ENCODE measurements at places on chromosomes 5 and 9. TPM values are rescaled to one million over a fixed set of nuclear protein-coding genes. Genes with fewer than 3 reads are reported as not detected.

SV2C gene
- total RNA-seq: not detected

RNF183 gene
- total RNA-seq: not detected

C9orf153 gene
- not detected for total RNA-seq

C5orf58 gene
- 2.4 TPM for total RNA-seq

MBLAC2 gene
- total RNA-seq: 10.6 TPM

DDX4 gene
- total RNA-seq: not detected

CCDC183 gene
- total RNA-seq: 0.54 TPM

CFAP157 gene
- not detected for total RNA-seq

- no peak overlapping the region for H3K27ac ChIP-seq
- no peaks in the 10 kb centered on the region for H3K36me3 ChIP-seq
- H3K27me3 ChIP-seq: peaks cover 3% of the 10 kb centered on the region
- H3K4me3 ChIP-seq: no peak overlapping the region
- no peak for DNase-seq
- no peaks in the 10 kb centered on the region for H3K4me1 ChIP-seq
These were observed 7.7 kb upstream of the TSLP start for GRCh38 chr5:111063709-111064322.

DNA sequence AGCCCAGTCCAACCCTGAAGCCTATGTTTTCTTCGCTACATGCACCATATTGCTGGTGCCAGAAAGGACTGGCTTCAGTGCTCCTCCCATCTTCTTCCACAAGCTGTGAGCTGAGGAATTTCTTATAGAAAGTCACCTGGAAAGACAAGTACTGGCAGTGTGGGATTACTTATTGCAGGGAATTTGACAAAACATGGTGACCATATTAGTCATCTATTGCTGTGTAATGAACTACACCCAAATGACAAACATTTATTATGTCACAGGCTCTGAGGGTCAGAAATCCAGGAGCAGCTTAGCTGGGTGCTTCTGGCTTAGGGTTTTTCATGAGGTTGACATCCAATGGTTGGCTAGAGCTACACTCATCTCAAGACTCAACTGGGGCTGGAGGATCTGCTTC is 75.5 kb downstream of the ENTREP1 start:
- no peak for DNase-seq
- H3K4me3 ChIP-seq: no peak overlapping the region
- H3K4me1 ChIP-seq: no peaks in the 10 kb centered on the region
- no peaks in the 10 kb centered on the region for H3K27me3 ChIP-seq
- H3K36me3 ChIP-seq: no peaks in the 10 kb centered on the region

GRCh38 chr5:4881366-4882002 is 258.6 kb upstream of the ADAMTS16 start:
- DNase-seq: no peak
- peaks cover 3% of the 10 kb centered on the region for H3K4me1 ChIP-seq
- no peaks in the 10 kb centered on the region for H3K27me3 ChIP-seq
- H3K27ac ChIP-seq: no peak overlapping the region
- no peaks in the 10 kb centered on the region for H3K36me3 ChIP-seq
- no peak overlapping the region for H3K4me3 ChIP-seq

- no peaks in the 10 kb centered on the region for H3K36me3 ChIP-seq
- H3K4me1 ChIP-seq: no peaks in the 10 kb centered on the region
- no peak overlapping the region for H3K27ac ChIP-seq
These were observed 688 bp downstream of the CNTLN start for GRCh38 chr9:17135295-17136160.

DNA sequence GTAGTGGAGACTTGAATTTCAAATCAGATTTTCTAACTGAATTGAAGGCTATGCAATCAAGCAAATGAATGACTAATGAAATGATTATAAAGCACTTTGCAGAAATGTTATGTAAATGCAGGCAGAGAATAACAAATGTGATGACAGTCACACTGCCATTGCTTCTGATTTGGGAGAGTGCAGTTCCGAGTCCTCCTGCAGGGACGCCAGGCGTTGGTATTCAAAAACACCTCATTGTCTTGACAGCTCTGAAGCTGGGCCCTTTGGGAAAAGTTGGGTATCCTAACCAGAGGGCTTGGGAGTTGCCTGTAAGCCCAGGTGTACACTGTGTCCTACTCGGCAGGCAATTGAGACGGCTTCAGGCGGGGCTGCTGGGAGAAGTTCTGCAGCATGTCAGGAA is 57.9 kb downstream of the C5orf15 start:
- no peaks in the 10 kb centered on the region for H3K36me3 ChIP-seq
- H3K27me3 ChIP-seq: no peaks in the 10 kb centered on the region
- no peak overlapping the region for H3K27ac ChIP-seq
- DNase-seq: no peak

GRCh38 chr9:129568560-129569501 is 52.1 kb downstream of the C9orf50 start:
- DNase-seq: peak; percentile 83
- H3K27ac ChIP-seq: peak overlapping the region; percentile 25
- H3K4me3 ChIP-seq: peak overlapping the region; percentile 42
- no peaks in the 10 kb centered on the region for H3K36me3 ChIP-seq

GRCh38 chr5:114223866-114224265 is 138.0 kb upstream of the KCNN2 start:
- H3K4me3 ChIP-seq: no peak overlapping the region
- no peaks in the 10 kb centered on the region for H3K27me3 ChIP-seq
- no peak for DNase-seq
- no peak overlapping the region for H3K27ac ChIP-seq

GRCh38 chr5:149773291-149774095 is 43.4 kb downstream of the PPARGC1B start:
- no peaks in the 10 kb centered on the region for H3K27me3 ChIP-seq
- H3K4me3 ChIP-seq: no peak overlapping the region
- no peak for DNase-seq
- peaks cover 21% of the 10 kb centered on the region for H3K4me1 ChIP-seq
- H3K27ac ChIP-seq: no peak overlapping the region
- H3K36me3 ChIP-seq: peaks cover 38% of the 10 kb centered on the region

- H3K27me3 ChIP-seq: no peaks in the 10 kb centered on the region
- H3K36me3 ChIP-seq: no peaks in the 10 kb centered on the region
- H3K4me1 ChIP-seq: peaks cover 47% of the 10 kb centered on the region
These were observed 207.7 kb downstream of the PIK3R1 start for GRCh38 chr5:68423154-68423811.

GRCh38 chr9:97397220-97397619 is 14.7 kb upstream of the TDRD7 start:
- DNase-seq: no peak
- H3K4me3 ChIP-seq: no peak overlapping the region
- no peak overlapping the region for H3K27ac ChIP-seq

DNA sequence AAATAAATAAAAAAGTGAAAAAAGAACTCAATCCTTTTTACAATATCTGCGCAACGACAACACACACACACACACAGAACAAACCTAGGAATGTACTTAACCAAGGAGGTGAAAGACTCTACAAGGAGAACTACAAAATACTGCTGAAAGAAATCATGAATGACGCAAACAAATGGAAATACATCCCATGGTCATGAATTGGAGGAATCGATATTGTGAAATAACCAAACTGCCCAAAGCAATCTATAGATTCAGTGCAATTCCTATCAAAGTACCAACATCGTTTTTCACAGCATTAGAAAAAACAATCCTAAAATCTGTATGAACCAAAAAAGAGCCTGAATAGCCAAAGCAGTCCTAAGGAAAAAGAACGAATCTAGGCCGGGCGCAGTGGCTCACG is 29.9 kb upstream of the NRARP start:
- H3K4me3 ChIP-seq: no peak overlapping the region
- H3K27ac ChIP-seq: no peak overlapping the region
- no peaks in the 10 kb centered on the region for H3K36me3 ChIP-seq
- no peak for DNase-seq
- H3K4me1 ChIP-seq: no peaks in the 10 kb centered on the region
- peaks cover 9% of the 10 kb centered on the region for H3K27me3 ChIP-seq

DNA sequence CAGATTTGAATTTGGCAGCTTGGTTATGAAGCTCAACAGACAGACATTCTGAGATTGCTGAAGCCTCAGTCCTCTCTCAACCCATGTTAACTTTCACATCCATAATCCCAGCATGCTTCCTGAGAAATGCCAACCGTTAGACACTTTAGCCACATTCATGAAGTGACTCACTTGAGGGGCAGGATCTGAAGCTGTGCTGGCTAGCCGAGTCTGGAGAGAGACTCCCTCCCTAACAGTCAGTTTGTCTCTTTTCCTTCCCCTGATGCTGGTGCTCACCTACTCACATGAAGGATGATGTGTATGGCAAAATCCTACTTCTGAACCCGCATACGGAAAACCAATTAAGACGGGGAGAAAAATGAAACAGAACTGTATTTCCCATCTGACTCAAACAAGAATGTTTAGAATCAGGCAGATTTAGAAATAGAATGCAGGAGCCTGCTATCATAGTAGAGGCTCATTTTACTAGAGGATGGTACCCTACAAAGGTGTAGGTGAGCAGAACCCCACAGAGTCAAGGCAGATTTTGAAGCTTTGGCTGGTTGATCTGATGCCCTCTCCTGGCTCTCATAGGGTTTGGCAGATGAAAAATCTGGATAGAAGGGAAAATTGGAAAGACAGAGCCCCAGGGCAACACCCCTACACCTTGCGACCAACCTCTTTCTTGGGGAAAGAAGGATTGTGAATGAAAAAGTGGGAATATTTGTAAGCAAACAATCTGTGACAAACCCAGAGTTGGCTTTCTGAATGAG is 150.9 kb upstream of the LHFPL2 start:
- peaks cover 8% of the 10 kb centered on the region for H3K27me3 ChIP-seq
- H3K4me1 ChIP-seq: no peaks in the 10 kb centered on the region
- no peak for DNase-seq
- H3K36me3 ChIP-seq: no peaks in the 10 kb centered on the region
- no peak overlapping the region for H3K27ac ChIP-seq

DNA sequence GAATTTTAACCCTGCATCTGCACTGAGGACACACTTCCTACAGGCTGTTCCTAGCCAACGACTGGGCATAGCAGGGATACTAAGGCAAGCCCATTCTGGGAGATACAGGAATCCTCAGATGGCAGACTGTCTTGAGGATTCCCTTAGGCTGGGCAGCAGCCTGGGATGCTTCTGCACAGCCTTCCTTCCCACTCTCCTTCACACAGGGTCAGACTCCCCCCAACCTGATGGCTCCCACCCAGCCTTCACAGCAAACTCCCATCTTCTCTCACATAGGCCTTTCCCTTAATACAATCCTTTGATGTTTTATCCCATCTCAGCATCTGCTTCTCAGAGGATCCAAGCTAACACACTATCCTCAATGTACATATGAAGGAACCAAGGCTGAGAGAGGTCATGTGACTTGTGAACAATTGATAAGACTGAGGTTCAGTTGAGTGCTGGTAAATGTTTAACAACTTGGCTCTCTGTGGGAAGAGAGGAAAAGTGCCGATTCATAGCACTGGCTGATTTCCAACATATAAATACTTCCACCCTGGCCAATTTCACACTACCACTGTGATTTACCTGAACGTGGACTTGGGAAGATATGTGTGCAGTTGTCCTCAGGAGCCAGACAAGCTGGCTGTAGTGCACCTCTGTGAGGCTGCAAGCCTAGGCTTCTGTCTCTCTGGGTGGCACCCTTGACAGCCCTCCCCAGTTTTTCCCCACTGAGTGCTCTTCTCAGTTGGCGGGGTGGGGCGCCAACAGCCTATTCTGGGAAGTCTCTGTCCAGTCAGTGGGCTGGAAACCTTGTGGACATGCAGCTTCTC is 120.2 kb upstream of the TRIM32 start:
- no peaks in the 10 kb centered on the region for H3K27me3 ChIP-seq
- no peak overlapping the region for H3K4me3 ChIP-seq
- no peaks in the 10 kb centered on the region for H3K36me3 ChIP-seq
- peaks cover 12% of the 10 kb centered on the region for H3K4me1 ChIP-seq
- no peak overlapping the region for H3K27ac ChIP-seq

- no peaks in the 10 kb centered on the region for H3K27me3 ChIP-seq
- no peak overlapping the region for H3K27ac ChIP-seq
- H3K36me3 ChIP-seq: no peaks in the 10 kb centered on the region
- H3K4me1 ChIP-seq: no peaks in the 10 kb centered on the region
These were observed 195.8 kb downstream of the EFNA5 start for GRCh38 chr5:107474716-107475489.

All from K562 (cell line).